ENCODE measurements at places on chromosomes 7 and 10.
A peak's percentile ranks its signal among the peaks of the same experiment; 100 is the strongest.

DNA sequence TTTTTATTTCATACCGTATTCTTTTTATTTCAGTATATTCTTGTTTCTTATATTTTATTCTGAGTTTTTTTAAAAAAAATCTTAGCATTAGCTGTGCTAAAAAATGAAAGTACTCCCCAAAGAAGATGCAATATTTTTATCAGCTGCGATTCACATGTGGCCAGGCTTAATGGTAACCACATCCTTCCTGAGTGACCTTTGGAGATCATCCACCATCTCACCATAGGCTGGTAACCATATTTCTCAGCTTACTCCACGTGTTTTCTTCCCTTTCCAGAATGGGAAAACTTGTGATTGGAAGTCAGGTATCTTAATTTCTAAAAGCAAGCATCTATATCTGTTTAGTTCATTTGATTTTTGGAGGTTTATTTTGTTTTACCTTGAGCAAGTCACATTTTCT, 18.8 kb upstream of the LIPM start:
- DNase-seq, result no peak

DNA sequence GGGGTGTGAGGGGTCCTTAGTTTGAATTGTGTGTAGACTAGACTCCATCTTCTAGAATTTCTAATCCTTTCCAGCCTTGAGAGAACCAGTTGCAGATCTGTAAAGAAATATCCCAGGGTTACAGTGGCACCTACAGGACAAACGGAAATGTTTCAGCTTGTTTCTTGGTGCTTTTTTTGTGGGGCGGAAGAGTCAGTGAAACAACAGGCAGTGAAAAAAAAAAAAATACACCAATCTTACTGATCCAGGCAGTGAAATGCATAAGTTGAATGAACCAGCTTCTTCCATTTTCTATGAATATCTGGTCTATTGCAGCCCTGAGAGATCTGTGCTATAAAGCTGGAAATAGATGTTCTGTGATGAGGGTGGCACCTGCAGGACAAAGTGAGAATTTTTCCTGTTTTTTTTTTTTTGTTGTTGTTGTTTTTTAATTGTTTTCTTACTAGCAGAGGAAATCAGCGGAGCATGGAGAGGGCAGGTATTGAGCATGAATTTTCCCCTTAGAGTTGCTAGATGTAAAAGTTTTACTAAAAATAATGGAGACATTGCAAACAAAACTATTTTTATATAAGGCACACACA, 81.9 kb upstream of the DYNC1I1 start:
- DNase-seq, result peak; percentile 58

- no peak for DNase-seq
Observed at GRCh38 chr10:22631646-22632278, 82.6 kb downstream of the PIP4K2A start.

DNA sequence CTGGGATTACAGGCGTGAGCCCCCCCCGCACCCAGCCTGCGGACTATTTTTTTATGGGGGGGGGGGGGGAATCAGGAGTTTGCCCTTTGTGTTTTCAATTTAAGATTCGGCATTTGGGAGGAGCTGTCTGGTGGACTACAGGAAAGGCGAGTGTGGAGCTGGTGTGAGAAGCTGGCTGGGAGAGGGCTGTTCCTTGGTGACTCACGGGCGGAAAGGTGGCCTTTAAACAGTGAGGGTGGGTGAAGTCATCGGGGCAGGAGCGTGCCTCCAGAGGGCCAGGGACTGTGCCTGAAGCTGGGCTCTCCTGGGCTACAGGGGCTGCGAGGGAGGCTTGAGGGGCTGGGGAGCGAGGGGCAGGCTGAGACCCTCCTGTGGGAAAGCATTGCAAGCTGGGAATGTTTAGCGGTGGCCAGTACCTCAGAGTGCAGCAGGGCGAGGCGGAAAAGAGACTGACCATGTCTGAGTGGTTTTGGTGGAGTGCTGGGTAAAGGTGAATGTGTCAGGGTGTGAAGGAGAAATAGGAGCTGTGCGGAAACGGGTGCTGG, 39.7 kb upstream of the ZNF32 start:
- DNase-seq, result no peak

DNA sequence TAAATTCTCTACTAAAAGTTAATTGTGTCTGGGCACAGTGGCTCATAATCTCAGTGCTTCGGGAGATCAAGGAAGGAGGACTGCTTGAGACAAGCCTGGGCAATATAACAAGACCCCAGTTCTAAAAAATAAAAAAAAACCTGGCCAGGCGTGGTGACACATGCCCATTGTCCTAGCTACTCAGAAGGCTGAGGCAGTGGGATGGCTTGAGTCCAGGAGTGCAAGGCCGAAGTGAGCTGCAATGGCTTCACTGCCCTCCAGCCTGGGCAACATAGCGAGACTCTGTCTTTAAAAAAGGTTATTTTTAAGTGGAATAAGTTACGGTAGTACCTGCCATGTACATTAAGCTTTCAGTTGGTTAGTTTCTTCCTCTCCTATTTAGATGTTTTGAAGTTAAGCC, 28.9 kb downstream of the CDK14 start:
- no peak for DNase-seq

DNA sequence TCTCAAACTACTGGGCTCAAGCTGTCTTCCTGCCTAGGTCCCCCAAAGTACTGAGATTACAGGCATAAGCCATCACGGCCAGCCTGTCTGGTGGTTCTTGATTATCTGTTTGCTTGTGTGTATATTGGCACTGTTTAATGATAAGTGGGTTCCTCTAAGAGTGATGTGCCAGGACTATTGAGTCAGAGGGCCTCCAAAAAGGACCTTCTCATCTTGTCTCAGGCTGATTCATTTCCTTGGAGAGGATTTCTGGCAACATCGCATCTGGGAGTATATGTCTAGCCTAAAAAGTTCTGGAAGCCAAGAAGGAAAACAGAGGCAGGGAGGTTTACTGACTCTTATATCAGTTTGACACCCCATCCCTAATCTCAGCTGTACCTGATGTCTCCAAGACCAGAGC, 27.1 kb upstream of the AKAP9 start:
- DNase-seq, result no peak

GRCh38 chr10:33547976-33548375, 213.5 kb upstream of the NRP1 start:
- DNase-seq, result no peak

DNA sequence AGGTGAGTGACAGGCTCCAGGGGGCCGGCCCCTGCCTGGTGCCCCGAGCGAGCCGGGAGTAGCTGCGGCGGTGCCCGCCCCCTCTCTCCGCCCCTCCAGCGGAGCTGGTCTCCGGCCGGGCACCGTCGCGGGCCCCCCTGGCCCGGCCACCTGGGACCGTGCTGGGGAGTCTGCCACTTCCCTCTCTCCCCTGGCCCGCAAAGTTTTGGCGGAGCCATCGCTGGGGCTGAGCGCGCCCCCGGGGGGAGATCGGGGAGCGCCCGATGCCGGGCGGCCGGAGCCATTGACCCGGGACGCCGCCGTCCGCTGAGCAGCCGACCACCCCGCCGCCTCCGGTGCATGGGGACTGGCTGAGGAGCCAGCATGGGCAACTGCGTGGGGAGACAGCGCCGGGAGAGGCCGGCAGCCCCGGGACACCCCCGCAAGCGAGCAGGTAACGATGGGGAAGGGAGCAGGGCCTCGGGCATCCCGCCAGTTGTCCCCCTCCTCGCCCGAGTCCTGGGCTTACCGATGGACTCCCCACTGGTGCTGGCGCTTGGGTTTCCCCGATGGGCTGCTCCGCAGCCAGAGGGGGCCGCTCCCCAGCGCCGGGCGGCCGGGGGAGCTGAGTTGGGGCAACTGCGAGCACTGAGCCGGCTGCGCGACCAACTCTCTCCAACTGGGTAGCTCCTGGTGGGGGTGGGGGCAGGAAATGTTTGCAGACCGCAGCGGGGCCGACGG, at the start of gene UBTD1:
TSS of gene UBTD1 (plus strand) at position 84 of the 720 bp plus-strand sequence. CDS start at position 364, 280 bp downstream.
- no peak for DNase-seq

DNA sequence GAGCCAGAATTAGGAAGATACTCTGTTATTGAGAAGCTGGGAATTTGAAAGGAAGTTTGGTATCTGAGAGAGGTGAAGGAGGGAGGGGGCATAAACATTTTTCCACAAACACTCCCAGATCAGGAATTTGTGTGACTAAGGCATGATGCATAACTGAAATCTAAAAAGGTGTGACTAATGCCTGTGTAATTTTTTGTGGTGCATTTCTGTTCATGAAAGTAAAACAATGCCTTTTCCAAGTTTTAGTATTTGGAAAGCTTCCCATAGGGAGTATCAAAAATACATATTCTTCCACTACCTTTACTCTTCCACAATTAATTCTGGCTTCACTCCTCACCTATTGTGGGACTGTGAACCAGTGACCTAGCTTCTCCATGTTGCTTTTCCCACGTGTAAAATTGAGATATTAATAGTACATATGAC, 56.4 kb upstream of the CAV2 start:
- peak; percentile 88 for DNase-seq

DNA sequence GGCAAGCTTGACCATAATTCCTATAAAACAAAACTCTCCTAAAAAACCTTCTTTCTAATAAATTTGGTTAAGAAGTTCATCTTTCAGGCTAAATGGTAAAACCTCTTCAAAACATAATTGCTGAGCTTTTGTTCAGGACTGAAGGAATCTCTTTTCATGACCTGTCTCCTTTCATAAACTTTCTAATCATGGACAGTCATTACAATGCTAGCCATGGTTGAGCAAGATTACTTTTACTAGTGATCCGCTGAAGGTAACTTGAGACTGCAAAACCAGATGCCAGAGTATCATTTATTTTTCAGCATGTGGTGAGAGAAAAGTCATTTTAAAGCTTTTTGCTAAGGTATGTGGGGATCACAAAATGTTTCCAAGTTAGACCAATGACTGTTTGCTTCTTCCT, 186.4 kb upstream of the RHOBTB1 start:
- no peak for DNase-seq

DNA sequence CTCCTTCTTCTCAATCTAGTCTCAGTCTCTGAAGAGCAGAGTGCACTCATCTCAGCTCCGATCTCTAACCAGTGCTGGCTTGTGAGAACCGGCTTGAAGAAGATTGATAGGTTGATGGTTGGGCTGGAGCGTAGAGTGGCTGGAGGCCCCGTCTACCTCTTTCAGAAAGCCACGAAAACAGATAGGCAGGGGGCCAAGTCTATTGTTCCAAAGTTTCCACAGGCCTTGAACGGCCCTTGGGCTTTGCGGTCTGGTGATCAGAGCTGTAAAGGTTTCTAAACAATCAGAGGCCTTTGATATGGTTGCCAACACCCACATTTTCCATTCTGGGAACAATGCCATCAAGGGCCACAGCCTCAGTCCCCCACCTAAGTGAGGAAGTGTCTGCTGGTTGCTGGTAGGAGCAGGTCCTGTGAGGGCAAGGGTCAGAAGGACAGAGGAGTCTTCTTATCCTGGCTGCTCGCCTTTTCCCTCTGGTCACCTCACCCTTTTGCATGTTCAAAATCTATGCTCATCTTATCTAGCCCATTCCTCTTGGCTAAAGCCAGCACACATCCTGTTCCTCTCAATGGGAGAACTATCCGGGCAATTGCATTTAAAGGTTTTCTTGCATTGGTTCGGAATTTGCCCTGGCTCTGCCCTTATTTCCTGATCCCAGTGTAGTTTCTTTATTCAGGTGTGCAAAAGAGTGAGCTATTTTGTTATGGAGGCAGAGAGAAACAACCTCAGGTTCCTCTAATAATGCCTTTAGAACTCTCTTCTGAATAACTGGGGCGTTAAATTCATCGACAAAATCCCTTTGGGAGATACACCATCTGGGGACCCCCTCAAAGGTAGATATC, 70.3 kb upstream of the KMT2E start:
- no peak for DNase-seq

DNA sequence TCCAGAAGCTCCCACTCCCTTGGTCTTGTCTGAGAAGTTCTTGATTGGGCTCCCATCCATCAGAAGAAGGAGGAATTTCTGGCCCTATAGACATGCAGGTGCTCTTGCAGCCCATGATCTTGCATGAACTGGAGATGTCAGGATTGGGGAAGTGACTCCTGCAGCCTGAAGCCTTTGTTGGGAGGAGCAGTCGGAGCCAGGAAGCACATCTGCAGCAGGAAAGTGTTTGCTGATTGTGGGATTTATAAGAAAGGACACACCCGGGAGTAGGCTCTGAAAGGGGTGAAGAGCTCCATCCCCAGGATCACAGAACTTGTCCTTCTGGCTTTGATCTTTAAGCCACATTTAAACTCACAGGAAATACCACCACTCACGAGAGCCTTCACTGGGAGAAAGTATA, 185.2 kb downstream of the DYNC1I1 start:
- no peak for DNase-seq

DNA sequence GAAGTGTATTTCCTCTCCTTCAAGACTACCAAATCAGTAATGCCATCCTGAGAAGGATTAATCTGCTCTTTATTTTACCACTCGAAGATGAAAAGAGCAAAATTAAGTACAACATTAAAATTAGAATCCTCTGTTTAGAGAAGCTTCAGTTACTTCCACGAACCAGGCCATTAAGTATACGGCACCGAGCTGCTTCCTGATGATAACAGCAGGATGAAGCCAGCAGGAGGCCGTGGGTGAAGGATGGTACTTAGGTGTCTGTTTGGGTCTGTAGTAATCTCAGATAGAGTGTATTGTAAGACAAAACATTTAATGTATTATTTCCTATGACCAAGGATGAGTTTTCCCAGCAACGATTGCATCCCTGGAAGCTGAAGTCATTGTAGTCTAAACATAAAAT, 362.8 kb downstream of the SFMBT2 start:
- no peak for DNase-seq

GRCh38 chr10:72316748-72317435, 37.8 kb downstream of the DNAJB12 start:
- DNase-seq, result no peak

- DNase-seq, result no peak
Observed at GRCh38 chr7:73350306-73351068, 22.5 kb downstream of the FKBP6 start.

DNA sequence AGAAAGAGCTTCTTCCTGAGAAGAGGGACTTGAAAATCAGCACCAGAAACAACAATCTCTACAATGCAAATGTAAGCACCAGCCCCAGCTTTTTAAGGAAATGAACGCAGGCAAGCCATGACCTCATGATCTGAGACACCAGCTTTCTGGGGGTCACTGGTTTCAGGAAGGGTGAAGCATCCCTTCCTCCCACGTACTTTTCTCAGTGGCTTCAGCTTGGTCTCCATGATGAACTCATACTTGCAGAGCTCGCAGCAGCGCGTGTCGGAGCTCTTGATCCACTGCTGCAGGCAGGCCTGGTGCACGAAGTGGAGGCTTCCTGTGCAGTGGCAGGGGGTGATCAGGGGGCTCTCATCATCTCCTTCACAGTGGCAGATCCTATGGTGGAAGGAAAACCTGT, 87.0 kb downstream of the ALOX5 start:
- no peak for DNase-seq

- DNase-seq, result no peak
Observed at GRCh38 chr10:64103750-64104470, 582.7 kb downstream of the REEP3 start.

- no peak for DNase-seq
Observed at GRCh38 chr10:23522345-23522744, 83.5 kb downstream of the OTUD1 start.

DNA sequence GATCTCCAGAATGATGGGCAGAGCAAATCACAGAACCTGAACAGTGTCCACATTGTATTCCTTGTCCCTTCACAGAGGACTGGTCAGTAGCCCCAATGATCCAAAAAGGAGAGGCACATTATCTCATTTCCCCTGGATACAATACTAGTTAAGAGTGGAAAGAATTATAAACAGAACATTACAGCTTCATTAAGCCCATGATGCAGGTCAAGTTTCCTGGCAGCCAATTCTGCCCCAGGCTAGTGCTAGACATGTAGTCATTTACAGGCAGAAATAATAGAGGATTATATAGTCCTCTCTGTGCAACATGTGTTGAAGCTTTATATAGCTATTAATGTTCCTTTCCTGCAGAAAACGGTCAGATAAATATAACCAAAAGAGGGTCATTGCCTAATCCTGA, 124.3 kb upstream of the WNT16 start:
- DNase-seq, result no peak

GRCh38 chr10:74585231-74586087, 240.9 kb upstream of the KAT6B start:
- no peak for DNase-seq
